ENCODE measurements at places on chromosomes 4 and X. TPM values are rescaled to one million over a fixed set of nuclear protein-coding genes. Genes with fewer than 3 reads are reported as not detected.

SAT1 gene
- total RNA-seq: 148 TPM

VSIG1 gene
- total RNA-seq: not detected

USP27X gene
- total RNA-seq: 3.0 TPM

STK26 gene
- total RNA-seq: 2.8 TPM

MED14 gene
- total RNA-seq: 18.3 TPM

AFF2 gene
- under 0.01 TPM for total RNA-seq

TIMM8A gene
- 3.0 TPM for total RNA-seq

CDX4 gene
- total RNA-seq: not detected

CPLX1 gene
- not detected for total RNA-seq

PNCK gene
- 0.26 TPM for total RNA-seq

FAAH2 gene
- total RNA-seq: under 0.01 TPM

DNA sequence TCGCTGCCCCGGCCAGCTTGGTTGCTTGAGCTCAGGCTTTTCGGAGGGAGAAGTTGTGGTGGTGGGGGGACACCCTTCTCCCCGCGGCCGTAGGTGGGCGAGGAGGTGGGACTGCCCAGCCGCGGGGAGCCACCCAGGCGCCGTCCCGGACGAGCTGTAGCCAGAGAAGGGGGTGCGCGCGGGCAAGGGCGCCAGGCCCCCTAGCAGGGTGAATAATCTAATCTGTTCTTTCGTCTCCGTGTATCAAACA lies 3.1 kb downstream of the MID1IP1 start:
- peak overlapping the region; percentile 68 for H3K27ac ChIP-seq
- peaks cover 3% of the 10 kb centered on the region for H3K4me1 ChIP-seq
- peak overlapping the region; percentile 74 for H3K4me3 ChIP-seq
- H3K36me3 ChIP-seq: no peaks in the 10 kb centered on the region
- no peak for DNase-seq

- H3K4me3 ChIP-seq: no peak overlapping the region
- no peak overlapping the region for H3K27ac ChIP-seq
- no peaks in the 10 kb centered on the region for H3K27me3 ChIP-seq
- peak; percentile 84 for DNase-seq
These were observed 16.8 kb upstream of the NFXL1 start for GRCh38 chr4:47930971-47931804.

DNA sequence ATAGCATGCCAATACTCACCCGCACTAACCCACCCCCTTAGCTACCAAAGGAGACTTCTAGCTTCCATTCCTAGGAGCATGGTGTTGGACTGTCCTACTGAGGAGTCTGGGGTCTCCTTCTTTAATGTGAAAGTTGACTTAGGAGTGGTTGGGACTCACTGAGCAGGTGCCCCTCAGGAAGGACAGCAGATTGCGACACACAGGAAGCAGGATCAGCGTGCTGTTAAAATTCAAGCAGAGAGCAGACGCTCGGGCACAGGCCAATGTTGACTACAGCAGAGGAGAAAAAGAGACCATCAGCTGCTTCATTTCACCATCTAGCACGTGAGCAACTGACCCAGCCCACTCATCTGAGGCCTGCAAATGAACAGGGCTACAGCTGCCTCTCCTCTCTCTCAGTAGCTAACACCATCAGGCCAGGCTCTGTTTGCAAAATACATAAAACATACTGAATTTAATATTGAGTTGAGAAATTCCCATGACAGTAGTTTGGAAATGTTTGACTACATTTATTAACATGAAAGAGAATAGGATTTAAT lies 10.8 kb downstream of the NOX1 start:
- H3K36me3 ChIP-seq: no peaks in the 10 kb centered on the region
- no peaks in the 10 kb centered on the region for H3K4me1 ChIP-seq
- no peak overlapping the region for H3K27ac ChIP-seq

DNA sequence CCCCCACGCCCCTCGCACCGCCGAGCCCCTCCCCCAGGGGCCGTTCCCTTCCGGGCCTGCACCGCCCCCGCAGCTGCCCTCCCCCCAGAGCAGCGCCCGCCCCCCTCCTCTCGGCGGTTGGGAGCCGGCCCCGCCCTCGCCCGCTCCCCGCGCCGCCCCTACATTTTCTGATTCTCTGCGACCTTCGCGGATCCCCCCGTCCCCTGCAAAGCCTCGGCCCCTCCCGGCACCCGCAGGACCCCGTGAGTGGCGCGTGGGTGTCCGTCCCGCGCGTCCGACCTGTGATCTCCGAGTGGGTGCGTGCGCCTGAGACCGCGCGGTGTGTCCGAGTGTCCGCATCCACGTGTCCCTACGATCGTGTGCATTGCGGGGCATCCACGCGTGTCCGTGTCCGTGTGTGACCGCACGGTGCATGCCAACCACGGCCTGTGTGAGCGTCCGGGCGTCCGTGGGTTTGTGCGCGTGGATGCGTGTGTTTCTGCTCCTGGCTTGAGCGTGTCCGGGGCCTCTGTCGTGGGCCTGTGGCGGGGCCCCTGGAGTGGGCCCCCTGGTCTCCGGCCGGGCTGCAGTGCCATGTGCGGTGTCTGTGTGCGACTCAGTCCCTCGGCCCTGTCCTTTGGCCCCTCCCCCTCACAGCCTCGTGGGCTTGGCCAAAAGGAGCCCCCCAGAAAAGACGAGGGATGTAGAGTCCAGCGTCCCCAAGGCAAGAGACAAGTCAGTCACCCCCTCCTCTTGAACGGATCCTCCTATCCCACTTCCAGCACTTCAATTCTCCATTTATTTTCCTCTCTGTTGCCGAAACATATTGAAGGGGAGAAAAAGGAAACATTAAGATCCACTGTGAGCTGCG lies 8.8 kb upstream of the NKX1-1 start:
- H3K4me1 ChIP-seq: no peaks in the 10 kb centered on the region
- no peak overlapping the region for H3K27ac ChIP-seq

GRCh38 chrX:45956191-45956870 lies 588.9 kb downstream of the ZNF674 start:
- H3K36me3 ChIP-seq: no peaks in the 10 kb centered on the region
- DNase-seq: no peak
- no peak overlapping the region for H3K4me3 ChIP-seq
- H3K27ac ChIP-seq: no peak overlapping the region

DNA sequence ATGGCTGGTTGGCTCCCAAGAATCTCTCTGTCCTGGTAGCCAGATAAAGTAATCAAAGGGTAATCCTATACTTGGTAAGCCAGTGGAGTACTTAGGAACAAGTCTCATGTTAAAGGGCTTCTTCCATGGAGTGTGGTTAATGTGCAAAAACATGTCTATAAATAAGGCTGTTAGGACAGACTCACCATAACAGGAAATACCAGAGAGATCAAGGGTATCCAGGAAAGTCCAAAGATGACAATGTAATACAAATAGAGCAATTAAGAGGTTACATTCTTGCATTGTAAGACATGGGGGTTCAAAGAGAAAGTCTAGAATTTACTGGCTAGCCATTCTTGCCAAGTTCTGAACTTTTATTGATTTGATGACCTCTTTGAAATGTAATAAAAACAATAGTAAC lies 61.9 kb upstream of the ZCCHC13 start:
- H3K4me3 ChIP-seq: no peak overlapping the region
- H3K36me3 ChIP-seq: no peaks in the 10 kb centered on the region
- peak; percentile 39 for DNase-seq
- peaks cover 3% of the 10 kb centered on the region for H3K4me1 ChIP-seq

GRCh38 chr4:84089652-84090437 lies 409.2 kb downstream of the NKX6-1 start:
- H3K4me1 ChIP-seq: no peaks in the 10 kb centered on the region
- H3K27ac ChIP-seq: no peak overlapping the region
- no peaks in the 10 kb centered on the region for H3K27me3 ChIP-seq
- H3K4me3 ChIP-seq: no peak overlapping the region
- no peaks in the 10 kb centered on the region for H3K36me3 ChIP-seq
- DNase-seq: no peak

GRCh38 chr4:22031423-22031822 lies 82.9 kb upstream of the KCNIP4 start:
- H3K36me3 ChIP-seq: no peaks in the 10 kb centered on the region
- no peaks in the 10 kb centered on the region for H3K4me1 ChIP-seq
- DNase-seq: no peak

DNA sequence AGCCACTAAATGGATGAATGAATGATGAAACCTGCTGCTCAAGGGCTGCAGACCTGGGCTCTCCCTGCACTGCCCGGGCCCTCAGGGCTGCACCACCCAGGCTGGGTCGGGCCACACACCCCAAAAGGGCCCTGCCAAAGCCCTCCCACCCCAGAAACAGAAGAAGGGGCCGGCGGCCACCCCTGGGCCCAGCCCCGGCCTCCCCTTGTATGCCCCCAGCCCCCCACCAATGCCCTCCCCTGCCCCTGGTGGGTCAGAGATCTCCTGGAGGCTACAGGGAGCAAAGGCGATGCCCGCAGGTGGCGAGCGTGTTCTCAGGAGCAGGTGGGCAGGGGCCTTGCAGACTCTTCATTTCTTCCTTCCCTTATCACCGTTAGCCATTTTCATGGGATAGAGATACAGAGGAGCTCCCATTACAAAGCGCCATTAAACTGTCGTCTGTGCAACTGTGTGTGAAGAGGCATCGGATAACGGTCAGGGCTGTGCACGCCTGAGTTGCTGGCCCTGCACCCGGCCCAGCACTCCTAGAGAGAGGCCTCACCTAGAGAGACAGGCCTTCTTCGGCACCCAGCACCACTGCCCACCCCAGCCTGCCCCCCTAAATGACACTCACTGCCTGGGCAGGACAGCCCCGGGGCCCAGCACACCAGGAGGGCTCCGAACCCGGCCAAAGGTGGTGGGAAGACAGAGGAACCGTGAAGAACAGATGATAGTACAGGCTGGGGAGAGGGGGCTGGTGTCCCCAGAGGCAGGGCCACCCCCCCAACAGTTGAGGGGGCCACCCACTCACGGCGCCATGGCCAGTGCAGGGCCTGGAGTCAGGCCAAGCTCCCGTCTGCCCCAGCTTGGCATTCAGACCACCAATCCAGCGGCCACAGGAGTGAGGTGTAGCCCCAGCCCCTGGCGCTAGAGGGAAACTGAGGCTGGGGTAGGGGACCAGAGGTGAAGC lies 133.7 kb downstream of the FAM53A start:
- H3K36me3 ChIP-seq: no peaks in the 10 kb centered on the region
- no peaks in the 10 kb centered on the region for H3K27me3 ChIP-seq
- no peaks in the 10 kb centered on the region for H3K4me1 ChIP-seq
- H3K27ac ChIP-seq: no peak overlapping the region
- no peak overlapping the region for H3K4me3 ChIP-seq

GRCh38 chr4:167222099-167222498 lies 12.2 kb downstream of the SPOCK3 start:
- H3K4me1 ChIP-seq: no peaks in the 10 kb centered on the region
- H3K27ac ChIP-seq: no peak overlapping the region
- no peak overlapping the region for H3K4me3 ChIP-seq
- H3K36me3 ChIP-seq: no peaks in the 10 kb centered on the region

GRCh38 chrX:72312311-72312940 lies 6.7 kb upstream of the CITED1 start:
- no peak overlapping the region for H3K27ac ChIP-seq
- no peaks in the 10 kb centered on the region for H3K4me1 ChIP-seq
- H3K27me3 ChIP-seq: peaks cover 21% of the 10 kb centered on the region
- no peak for DNase-seq
- no peak overlapping the region for H3K4me3 ChIP-seq

Measured in fibroblast of lung (primary cell).